Parietal lobe (tissue), 2 donors: ENCODE measurements at places on chromosomes 2 and 18. TPM values are rescaled to one million over a fixed set of nuclear protein-coding genes. Genes with fewer than 3 reads are reported as not detected.

The HES6 gene
- 94.5 TPM for total RNA-seq

The LYPD1 gene
- total RNA-seq, result 25.4 TPM

The RNASEH1 gene
- total RNA-seq, result 26.0 TPM

The ANTXR1 gene
- 31.9 TPM for total RNA-seq

The CD226 gene
- total RNA-seq, result 1.3 TPM

The SH2D6 gene
- total RNA-seq, result 0.94 TPM

The ASB18 gene
- total RNA-seq, result not detected

The GALNT3 gene
- 7.8 TPM for total RNA-seq

The SERPINE2 gene
- total RNA-seq, result 48.8 TPM

The CNTNAP5 gene
- total RNA-seq, result 65.1 TPM

The SULT1C2 gene
- 0.31 TPM for total RNA-seq

The QPCT gene
- 10.3 TPM for total RNA-seq

The FBXO36 gene
- total RNA-seq, result 8.1 TPM

The SLC5A6 gene
- 28.8 TPM for total RNA-seq

The DPYSL5 gene
- 184 TPM for total RNA-seq

The ERMN gene
- total RNA-seq, result 0.31 TPM

The FTCDNL1 gene
- 3.1 TPM for total RNA-seq

The SKA1 gene
- 1.9 TPM for total RNA-seq

The LRRTM1 gene
- 13.8 TPM for total RNA-seq

The CYP1B1 gene
- total RNA-seq, result 1.9 TPM

The MC5R gene
- 5.0 TPM for total RNA-seq
